T-helper 22 cell (primary cell): ENCODE measurements at places on chromosomes 16 and 17.
A peak's percentile ranks its signal among the peaks of the same experiment; 100 is the strongest.

- no peak for DNase-seq
Measured at GRCh38 chr17:43018932-43019331, 3.3 kb downstream of the VAT1 start.

DNA sequence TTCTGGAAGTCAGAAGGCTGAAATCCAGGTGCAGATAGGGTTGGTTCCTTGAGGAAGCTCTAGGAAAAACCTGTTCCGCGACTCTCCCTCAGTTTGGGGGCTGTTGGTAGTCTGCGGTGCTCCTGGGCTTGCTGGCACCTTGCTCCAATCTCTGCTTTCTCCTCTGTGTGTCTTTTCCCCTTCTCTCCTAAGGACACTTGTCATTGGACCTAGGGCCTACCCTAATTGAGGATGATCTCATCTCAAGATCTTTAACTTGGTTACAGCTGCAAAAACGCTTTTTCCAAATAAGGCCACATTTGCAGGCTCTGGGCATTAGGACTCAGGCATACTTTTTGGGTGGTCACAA lies 12.9 kb upstream of the CACNG4 start:
- no peak for DNase-seq

- peak; percentile 18 for DNase-seq
Measured at GRCh38 chr17:7589204-7589868, 558 bp downstream of the SOX15 start.

DNA sequence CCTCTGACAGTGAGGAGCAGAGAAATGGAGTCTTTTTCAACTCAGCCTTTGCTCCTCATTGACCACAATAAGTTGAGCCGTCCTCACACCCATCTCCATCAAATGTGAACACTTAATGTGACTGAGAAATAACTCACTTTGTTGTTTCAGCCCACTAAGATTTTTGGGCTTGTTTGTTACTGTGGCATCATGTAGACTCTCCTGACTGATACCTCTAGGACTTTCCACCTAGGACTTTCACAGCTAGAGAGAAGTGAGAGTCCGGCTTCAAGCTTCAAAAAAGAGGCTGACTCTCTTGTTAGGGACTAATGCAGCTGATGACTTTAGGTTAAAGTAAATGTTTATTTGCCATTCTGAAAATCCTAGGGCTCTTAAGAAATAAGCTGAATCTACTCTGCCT lies 435.0 kb downstream of the TMEM114 start:
- DNase-seq, result no peak

DNA sequence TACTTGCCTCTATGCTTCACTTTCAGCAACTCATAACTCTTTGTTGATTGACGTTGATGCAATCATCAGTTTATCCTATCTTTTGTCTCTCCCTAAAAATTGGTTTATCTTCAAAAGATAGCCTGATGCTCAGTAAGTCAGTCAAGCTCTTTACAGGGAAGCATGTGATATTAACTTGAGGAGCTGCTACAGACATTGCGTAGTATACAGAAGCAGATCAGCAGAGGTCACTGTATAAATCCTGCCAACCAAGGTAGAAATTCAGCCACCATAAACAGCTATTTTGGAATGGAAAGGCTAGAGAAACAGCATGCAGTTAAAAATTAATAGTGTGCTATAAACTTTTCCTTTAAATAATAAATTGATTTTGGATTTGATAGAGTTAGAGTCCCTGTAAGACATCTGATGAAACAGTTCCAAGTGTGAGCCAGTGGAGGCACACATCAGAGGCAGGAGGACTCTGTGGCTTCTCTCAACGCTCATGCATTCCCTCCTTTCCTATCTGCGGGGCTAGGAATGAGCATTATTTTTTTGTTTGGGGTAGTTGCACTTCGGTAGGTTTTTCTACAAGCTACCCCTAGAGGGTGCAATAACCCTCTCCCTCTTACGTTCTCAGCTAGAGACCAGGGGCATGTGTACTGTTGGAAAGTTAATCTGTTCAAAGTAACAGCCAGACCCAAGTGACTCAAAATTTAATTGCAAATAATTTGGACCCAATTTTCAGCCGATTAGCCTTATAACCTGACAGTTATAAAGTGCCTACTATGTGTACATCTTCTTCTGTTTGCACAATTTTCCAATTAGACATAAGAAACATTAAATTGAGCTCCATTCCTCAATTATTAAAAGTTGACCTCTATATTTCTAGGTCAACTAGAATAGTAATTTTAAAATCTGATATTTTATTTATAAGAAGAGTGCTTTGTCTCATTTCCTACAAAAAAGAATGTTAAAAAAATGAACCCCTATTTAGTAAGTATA lies 647.7 kb upstream of the SOX9 start:
- DNase-seq, result no peak

- DNase-seq, result no peak
Measured at GRCh38 chr16:31473264-31473984, 1.5 kb downstream of the TGFB1I1 start.

GRCh38 chr16:88540346-88540977 lies 29.7 kb upstream of the ZC3H18 start:
- no peak for DNase-seq

- DNase-seq, result peak; percentile 81
Measured at GRCh38 chr16:89723279-89724250, 2.2 kb downstream of the ZNF276 start.

GRCh38 chr16:85860413-85861094 lies 38.4 kb upstream of the IRF8 start:
- DNase-seq, result no peak

DNA sequence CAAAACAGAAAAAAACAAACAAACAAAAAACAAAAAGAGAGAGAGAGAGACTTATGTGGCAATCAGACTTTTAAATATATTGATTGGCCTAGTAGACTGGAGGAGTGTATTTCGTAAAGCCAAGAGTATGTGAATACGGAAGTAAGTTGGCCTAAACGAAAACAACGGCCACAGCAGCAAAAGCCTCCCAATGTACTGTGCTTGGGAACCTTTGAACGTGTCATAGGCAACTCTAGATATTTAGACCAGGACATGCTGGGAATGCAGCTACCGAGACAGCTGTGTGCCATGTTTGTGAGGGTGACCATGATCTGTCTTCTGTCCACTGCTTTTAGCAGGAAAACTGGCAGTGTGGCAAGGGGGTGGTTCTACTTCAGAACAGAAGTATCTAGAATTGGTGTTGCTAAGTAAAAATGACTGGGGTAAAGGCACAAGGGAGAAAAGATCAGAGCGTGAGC lies 7.4 kb downstream of the MAF start:
- no peak for DNase-seq

- peak; percentile 14 for DNase-seq
Measured at GRCh38 chr17:76527430-76528111, 9.9 kb downstream of the CYGB start.

- no peak for DNase-seq
Measured at GRCh38 chr16:80148826-80149225, 392.0 kb upstream of the DYNLRB2 start.

GRCh38 chr16:24836836-24837235 lies 8.9 kb upstream of the SLC5A11 start:
- no peak for DNase-seq

- no peak for DNase-seq
Measured at GRCh38 chr17:29331075-29331707, 37.2 kb upstream of the NUFIP2 start.

DNA sequence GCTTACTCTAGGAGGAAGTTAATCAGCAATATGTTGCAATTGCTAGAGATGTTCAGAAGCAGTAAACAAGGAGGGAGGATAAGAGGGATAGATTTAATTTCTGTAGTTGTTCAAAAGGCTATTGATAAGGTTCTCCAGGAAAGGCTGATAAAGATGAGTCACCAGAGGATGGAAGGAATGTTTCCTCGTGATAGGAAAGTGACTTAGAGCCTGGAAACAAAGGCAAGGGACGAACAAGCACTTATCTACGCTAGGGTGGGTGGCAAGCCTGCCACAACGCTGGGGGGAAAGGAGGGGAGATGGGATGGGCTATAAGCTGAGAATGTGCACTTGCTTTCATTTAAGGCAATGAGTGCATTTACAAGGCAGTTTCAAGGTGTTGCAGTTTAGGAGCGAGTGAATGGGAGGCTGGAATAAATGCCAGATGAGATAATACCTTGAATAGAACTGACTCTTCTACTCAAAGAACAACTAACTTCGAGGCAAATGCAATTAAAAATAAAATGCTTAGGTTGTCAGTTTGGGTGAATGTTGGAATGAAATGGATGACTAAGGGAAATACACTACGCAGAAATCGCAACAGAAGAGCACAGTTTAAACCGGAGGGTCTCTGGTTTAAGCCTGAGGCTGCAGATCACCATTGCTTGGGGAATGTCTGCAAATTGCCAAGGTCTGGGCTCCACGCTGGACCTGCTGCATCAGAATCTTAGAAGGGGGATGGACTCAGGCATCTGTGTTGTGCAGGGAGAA lies 76.0 kb upstream of the RBBP6 start:
- no peak for DNase-seq

DNA sequence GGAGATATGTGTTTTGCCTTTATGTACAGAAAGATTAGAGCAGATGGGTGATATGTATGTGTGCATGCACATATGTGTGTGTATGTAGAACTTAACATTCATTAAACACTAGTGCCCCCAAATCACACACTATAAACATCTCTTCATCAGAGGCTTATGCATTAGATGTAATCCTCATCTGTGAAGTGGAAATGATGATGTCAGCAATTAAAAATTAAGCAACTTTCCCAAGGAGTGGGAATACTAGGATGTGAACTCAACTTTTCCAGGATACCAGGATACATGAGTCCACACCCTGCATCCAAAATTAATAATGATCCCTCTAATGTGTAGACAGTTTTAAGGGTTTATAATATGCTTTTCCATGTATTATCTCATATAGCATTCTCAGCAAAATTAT lies 127.7 kb upstream of the ADAMTS18 start:
- no peak for DNase-seq

DNA sequence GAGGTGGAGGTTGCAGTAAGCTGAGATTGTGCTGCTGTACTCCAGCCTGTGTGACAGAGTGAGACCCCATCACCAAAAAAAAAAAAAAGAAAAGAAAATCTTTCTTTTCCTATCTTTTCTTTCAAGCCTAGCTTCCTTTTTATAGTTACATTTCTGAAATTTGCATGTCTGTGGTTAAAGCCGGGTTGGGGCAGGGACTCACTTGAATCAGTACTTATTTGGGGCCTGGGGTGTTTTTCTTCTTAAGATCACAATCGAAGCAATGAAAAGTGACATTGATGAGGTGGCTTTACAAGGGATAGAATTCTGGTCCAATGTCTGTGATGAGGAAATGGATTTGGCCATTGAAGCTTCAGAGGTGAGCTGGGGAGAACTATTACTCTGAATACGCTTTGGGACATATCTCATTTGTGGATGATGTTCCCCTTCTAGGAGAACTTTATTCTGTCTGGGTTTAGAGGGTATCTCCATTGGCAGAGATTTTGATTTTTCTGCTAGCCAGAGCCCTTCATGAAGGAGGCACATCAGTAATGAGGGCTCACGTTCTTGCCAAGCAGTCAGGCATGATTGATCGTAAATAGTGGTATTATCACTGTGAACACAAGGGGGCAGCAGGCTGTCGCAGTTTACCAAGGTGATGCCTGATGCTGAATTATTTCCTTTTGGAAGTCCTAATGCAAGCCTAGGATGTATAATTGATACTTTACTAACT lies 14.3 kb downstream of the KPNB1 start:
- DNase-seq, result peak; percentile 21

GRCh38 chr16:66462912-66463311 lies 35.8 kb downstream of the BEAN1 start:
- no peak for DNase-seq

DNA sequence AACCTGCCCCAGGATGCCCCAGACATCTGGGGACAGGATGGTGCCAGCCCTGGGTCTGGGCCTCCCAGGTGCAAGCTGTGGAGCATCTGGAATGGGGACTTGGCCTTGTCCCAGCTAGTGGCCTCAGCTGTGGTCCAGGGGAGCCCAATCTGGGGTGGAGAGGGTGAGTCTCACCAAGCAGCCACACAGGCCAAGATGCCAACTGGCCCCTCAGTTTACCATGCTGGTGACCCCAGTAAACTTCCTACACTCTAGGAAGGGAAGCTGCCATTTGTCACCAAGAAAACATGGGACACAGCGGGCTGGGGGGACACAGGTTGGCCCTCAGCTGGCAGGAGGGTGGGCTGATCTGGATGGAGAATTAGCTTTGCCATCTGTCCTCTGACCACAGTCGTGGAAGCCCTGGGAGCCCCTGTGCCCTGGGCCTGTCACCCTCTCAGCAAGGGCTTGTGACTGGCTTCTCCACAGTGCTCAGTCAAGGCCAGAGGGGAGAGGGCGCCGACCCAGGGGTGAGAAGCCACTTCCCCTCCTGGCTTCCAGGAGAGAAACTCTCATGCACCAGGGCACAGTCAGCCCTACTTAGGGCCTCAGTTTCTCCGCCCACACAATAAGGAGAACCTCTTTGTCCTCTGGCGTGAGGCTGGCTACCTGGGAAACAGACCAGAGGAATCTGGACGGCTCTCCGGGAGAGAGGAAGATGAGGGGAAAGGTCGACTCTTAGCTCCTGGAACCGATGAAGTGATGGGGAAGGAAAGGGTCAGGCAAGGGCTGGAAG lies 126.4 kb upstream of the SMURF2 start:
- DNase-seq, result no peak

- DNase-seq, result peak; percentile 5
Measured at GRCh38 chr17:49343273-49343672, 18.8 kb downstream of the ZNF652 start.

GRCh38 chr16:87098361-87098760 lies 218.8 kb downstream of the C16orf95 start:
- DNase-seq, result no peak

DNA sequence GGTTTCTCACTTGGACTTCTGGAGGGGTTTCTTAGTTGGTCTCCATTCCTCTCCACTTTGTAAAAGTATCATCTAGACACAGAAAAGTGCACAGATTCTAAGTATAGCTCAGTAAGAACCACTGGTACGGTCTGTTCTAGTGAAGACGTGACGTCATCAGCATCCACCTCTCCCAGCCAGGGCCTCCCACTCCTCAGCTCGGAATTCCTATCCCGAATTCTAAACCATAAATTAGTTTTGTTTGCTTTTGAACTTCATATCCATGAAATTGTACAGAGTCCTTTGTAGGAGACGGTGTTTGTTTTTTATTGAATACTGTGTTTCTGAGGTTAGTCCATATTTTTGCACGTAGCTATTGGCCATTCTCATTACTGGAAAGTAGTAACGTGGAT lies 25.5 kb downstream of the FOXK2 start:
- no peak for DNase-seq
